Brain (organoid and tissue), 16 donors: ENCODE measurements at places on chromosomes 5 and 9. TPM values are rescaled to one million over a fixed set of nuclear protein-coding genes. Genes with fewer than 3 reads are reported as not detected.
A peak's percentile ranks its signal among the peaks of the same experiment; 100 is the strongest.

GRCh38 chr9:3241290-3241689, 284.5 kb downstream of the RFX3 start:
- DNase-seq, result peak; percentile 24

DNA sequence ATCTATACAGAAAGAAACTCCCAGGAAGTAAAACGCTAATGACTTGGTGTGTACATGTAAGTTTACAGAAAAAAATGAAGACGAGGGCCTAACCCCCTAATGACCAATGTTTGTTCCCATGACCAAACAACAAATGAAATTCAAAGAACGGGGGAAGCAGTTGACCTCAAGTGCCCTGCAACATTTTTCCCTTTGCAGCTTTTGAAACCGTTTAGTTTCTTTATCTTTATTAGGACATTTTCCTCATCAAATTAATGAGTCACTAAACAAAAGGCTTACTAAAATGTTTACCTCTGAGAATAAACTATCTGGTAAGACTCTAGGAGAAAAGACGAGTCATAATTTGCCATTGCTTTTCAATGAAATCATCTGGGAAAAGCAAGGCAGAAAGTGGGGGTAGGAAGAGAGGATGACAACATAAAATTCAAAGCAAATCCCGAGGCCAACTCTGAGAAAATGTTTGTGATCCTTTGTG, 57.4 kb downstream of the LHFPL2 start:
- no peak for DNase-seq

The CTSV gene
- 19.0 TPM for polyA plus RNA-seq

DNA sequence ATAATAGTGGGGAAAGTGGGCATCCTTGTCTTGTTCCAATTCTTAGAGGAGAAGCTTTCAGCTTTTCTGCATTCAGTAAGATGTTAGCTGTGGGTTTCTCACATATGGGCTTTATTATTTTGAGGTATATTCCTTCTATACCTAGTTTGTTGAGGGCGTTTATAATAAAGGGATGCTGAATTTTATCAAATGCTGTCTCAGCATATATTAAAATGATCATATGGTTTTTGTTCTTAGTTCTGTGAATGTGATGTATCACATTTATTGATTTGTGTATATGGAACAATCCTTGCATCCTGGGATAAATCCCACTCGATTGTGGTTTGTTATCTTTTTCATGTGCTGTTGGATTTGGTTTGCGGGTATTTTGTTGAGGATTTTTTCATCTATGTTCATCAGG, 43.1 kb downstream of the FGD3 start:
- DNase-seq, result no peak

The UBE2QL1 gene
- 24.5 TPM for polyA plus RNA-seq

GRCh38 chr9:91681461-91682305, 258.1 kb upstream of the NFIL3 start:
- DNase-seq, result peak; percentile 90
